Smooth muscle cell of the umbilical artery (primary cell): ENCODE measurements at places on chromosomes 7 and 10. TPM values are rescaled to one million over a fixed set of nuclear protein-coding genes. Genes with fewer than 3 reads are reported as not detected.

RARRES2 gene
- total RNA-seq: 2.7 TPM in 1 of 2 replicates, not detected in the other

SLK gene
- 43.1 and 55.2 TPM in 2 replicates for total RNA-seq

ENO4 gene
- total RNA-seq: under 0.01 and 0.05 TPM in 2 replicates

COL28A1 gene
- total RNA-seq: 0.32 TPM in 1 of 2 replicates, not detected in the other

ANXA8 gene
- total RNA-seq: 2.2 and 4.5 TPM in 2 replicates
